ENCODE measurements at places on chromosomes 5 and 9.
A peak's percentile ranks its signal among the peaks of the same experiment; 100 is the strongest.

- DNase-seq, result no peak
Observed at GRCh38 chr9:105515811-105516413, 42.0 kb upstream of the FKTN start.

- no peak for DNase-seq
Observed at GRCh38 chr5:174166231-174167079, 120.9 kb downstream of the NSG2 start.

DNA sequence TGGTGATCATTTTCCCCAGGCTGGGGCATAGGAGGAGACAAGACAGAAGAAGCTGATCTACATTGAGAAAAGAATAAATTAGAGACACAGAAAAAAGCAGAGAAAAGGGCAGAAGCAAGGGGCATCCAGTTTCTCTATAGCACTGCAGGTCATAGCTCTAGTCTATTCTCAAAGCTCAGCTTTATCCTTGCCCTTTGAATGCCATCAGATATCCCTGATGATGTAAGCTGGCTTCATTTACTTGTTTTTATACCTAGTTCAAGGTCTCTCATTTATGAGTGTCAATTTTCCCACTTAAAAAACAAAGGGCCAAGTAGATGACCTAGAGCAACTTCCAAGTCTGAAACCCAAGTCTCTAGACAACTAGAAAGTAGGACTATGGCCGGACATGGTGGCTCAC, 32.7 kb downstream of the FBXO10 start:
- DNase-seq, result no peak

GRCh38 chr9:24059651-24060050, 233.6 kb upstream of the ELAVL2 start:
- no peak for DNase-seq

DNA sequence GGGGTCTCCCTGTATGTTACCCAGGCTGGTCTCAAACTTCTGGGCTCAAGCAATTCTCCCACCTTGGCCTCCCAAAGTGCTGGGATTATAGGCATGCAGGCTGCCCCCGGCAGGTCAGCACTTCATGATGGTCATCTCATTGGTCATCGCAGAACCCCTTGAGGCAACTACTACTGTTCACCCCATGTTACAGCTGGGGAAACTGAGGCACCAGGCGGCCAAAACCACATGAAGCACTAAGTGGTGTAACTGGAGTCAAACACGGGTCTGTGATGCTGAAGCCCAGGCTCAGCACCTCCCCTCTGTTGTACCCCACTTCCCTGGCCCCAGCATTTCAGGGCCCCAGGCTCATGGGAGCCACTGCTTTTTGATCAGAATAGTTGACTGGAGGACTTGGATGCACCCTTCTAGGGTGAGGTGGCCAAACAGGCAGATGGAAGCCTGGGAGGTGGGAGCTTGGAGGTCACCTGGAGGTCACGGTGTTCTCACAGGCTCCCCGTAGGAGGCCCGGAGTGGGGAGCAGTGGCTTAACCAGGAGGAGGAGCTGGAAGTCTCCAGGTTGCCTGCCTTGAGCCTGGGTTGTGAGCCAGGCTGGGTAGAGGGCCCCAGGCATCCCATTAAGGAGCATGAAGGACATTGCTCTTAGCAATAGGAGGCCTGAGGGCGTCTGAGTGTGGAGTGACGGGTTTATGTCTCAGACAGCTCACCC, 57.3 kb upstream of the RPL26L1 start:
- DNase-seq, result no peak

DNA sequence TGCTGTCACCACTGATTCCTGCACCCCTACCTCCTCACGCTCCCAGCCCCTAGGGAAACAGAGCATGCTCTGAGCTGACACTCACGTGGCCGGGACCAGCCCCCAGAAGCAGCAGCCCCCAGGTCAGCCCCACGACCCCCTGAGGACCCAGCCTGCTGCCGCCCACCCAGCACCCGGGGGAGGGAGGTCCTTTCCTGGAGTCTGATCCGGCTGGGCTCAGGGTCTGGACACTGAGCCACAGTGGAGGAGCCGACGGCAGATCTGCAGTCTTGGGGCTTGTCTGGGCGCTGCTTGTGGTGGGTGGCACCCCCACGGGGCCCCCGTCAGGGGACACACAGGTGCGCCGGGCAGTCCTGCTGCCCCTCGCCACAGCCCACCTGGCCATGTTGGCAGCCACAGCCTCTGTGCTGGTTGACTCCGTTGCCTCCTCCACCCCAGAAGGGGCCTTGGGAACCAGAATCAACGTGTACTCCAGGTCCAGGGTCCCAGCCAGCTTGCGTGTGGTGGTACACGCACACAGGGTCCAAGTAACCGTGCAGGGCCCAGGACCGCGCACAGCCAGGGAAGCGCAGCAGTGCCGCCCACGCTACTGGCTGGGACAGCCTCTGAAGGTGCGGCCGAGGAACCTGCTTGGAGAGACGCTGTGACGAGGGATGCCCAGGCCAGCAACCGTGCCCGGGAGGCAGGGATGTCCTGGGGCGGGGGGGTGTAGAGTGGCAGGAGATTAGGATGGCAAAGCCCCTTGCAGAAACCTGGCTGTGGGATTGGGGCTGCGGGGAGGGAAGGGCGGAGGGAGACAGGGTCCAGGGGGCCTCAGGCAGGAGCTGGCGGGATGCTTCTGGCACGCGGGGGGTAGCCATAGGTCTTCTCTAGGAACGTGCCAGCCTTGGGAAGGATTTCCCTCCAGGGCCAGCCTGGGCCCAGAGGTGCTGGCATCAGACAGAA, 3.5 kb downstream of the DNLZ start:
- no peak for DNase-seq

DNA sequence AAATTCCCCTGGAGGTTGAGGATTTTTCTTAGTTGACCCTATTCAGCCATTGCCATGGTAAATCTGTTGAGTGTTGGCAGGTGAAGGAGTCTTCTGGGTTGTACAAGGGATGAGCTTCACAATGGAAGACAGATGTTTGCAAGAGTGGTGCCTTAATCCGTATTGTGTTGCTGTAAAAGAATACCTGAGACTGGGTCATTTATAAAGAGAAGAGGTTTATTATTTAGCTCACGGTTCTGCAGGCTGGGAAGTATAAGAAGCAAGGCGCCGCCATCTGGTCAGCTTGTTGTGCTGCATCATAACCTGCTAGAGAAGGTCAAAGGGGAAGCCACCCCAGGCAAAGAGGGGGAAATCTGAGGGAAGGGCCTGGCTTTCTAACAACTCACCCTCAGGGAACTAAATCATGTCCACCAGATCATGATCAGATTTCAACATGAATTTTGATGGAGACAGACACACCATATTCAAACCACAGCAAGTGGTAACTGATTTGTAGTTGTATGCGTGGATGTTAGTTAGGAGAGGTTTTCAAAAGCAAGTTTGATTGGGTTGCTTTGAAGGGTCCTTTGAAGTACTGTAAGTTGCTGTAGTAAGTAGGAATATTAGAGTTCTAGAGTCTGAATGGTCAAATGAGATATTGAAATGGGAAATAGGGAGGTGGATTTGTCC, 2.5 kb downstream of the TNPO1 start:
- DNase-seq, result peak; percentile 55

DNA sequence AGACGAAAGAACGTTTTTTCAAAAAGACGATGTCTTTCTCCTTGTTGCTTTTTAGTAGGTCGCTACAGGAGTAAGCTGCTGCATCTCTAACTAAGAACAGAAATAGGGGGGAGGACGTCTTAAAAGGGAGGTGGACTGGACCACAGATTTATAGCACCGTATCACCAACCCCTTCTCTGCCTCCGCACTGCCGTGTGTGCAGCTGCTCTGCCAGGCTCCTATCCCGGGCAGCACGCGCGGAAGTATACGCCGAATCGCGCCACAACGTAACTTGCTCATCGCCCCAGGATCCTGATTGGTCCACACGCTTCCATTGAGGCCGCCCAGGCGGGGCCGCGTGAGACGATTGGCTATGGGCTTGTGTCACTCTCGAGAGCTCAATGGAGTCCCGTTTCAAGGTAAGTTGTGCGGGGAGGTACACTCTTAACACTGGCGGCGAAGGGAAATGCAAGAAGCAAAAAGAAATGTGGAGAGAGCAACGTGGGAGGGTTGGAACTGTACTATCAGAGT, at the start of gene ELAVL2:
Gene ELAVL2, minus strand, starts transcription at position 121 of the 510 bp plus-strand sequence. CDS start 64,006 bp downstream, outside the sequence.
- peak; percentile 97 for DNase-seq

- DNase-seq, result no peak
Observed at GRCh38 chr9:28001096-28001495, 427.8 kb upstream of the C9orf72 start.

DNA sequence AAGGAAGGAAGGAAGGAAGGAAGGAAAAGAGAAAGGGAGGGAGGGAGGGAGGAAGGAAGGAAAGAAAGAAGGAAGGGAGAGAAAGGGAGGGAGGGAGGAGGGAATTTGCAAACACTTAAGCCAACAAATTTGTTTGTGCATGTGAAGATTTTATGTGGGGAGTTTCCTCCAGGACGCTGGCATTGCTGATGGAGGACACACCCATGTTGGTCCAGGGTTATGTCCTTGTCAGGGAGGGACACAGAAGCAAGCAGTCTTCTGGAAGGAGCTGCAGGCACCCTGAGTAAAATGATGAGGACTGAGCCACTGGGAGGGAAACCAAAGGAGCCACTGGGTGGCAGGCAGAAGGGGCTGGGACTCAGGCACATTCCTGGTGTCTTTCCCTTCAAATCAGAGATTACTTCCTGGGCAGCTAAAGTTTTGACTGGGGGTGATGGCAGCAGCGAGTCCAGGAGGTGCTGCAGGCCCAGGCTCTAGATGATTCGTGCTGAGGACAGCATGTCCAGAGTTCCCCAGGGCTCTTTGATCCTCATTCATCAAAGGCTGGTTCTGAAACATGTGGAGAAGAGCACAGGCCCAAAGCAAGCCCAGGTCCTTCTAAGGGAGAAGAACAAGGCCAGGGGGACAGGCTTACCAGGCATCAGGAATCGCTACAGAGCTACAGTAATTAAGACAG, 109.2 kb downstream of the PAX5 start:
- DNase-seq, result no peak

- DNase-seq, result no peak
Observed at GRCh38 chr5:93411716-93412115, 169.3 kb downstream of the NR2F1-AS1 start.

DNA sequence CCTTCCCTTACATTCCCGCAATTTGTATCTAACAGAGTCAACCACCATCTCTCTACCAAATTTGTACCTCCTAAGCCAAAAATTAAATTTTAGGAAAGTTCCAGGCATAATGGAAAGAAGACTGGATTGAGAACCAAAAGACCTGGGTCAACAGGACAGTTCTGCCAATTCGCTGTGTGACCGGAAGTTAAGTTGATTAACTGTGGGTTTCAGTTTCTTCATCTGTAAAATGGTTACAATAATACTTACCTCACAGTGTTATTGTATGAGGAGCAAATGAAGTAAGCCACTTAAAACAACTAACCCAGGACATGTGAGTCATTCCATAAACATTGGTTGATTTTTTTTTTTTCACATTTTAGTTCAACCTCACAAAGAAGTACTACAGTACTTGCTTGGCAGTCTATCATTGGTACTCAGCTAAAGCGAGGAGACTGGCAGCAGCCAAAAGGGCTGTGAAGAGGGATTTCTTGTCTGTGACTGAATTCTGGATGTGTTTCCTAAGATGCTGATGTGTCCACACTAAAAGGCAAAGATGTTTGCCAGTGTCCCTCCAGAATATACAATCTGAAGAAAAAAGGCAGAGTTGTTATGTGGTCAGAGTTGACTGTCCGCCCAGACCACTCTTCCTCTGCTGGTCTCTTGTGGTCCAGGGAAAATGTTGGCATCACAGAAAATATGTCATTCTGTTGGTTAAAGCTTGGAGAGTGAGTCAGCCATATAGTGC, 198.6 kb downstream of the TLE1 start:
- no peak for DNase-seq

DNA sequence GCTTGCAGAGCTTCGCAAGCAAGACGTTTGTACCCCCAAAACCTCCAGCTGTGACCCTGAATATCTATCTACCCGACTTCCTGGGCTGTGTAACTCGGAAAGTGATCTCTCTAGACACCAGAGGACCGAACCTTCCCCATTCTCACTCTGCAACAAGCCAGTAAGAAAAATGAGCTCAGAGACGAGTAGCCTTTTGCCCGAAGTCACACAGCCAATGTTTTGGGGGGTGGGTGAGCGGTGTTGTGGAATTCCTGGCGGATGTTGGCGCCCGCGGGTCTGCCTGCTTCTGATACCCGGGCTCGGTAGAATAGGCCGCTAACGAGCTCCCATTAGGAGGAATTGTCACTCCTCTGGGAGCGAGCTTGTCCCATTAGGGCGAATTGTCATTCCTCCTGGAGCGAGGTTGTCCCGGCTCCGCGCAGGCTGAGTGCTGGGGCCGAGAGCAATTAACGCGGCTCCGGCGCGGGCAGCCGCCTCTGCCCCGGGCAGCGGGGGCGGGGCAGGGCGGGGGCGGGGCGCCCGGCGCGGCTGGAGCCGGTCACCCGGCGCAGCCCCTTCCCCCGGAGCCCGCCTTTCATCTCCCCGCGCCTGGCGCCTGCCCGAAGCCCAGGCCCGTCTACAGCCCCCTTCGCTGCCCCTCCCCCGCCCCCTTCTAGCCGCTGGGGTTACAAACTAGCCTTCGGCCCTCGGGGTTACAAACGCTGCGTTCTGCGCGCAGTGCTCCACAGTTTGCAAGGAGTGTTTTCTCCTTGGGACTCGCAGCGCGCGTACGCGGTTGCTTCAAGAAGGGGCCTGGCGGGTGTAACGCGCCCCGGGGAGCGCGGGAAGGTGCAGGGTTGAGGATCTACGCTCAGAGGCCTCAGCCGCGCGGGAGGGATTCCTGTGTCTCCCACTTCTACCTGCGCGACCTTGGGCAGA, 3.5 kb upstream of the MSX2 start:
- DNase-seq, result no peak

GRCh38 chr9:72006501-72006900, 53.9 kb downstream of the C9orf57 start:
- DNase-seq, result no peak

DNA sequence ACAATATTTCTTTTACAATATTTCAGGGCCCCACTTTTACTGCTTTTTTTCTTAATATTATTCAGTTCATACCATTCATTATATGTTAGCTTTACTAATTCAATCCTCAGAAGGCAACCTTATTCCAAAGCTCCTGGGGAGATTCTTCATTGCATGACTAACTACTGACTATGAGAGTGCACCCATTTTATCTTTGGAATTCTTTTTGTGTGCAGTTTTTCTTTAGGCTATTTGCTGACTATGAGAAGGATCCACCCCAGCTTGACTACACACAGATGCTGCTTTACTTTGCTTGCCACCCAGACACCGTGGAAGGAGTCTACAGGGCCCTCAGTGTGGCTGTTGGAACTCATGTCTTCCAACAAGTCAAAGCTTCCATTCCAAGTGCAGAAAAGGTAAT, 56.9 kb upstream of the IL7R start:
- DNase-seq, result no peak

DNA sequence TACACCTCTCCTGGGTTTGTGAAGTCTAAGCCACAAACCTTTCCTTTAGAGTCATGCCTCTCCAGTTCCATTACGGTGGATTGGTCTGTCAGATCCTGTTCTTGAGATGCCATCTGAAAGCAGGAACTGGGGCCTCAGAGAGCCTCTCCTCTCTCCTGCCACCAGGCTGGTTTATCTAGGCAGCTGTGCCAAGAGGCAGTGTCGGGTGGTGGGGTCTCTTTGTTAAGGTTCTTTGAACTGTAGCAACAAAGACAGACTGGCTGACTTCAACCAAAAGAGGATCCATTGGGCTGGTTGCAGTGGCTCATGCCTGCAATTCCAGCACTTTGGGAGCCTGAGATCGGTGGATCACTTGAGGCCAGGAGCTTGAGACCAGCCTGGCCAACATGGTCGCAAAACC, 66.0 kb upstream of the ANGPTL2 start:
- no peak for DNase-seq

- no peak for DNase-seq
Observed at GRCh38 chr5:10377081-10377480, 23.6 kb downstream of the MARCHF6 start.

GRCh38 chr5:111999286-111999685, 242.3 kb upstream of the NREP start:
- DNase-seq, result no peak

- DNase-seq, result no peak
Observed at GRCh38 chr5:159021136-159021900, 78.4 kb downstream of the EBF1 start.

GRCh38 chr5:124655921-124656511, 90.4 kb downstream of the ZNF608 start:
- DNase-seq, result peak; percentile 90
